NCI-H1694 treated with DMSO at 0.1 percent for 48 hours (cell line): ENCODE measurements at places on chromosomes 3 and 15.

- DNase-seq, result no peak
Observed at GRCh38 chr3:108724101-108724500, 33.1 kb downstream of the RETNLB start.

DNA sequence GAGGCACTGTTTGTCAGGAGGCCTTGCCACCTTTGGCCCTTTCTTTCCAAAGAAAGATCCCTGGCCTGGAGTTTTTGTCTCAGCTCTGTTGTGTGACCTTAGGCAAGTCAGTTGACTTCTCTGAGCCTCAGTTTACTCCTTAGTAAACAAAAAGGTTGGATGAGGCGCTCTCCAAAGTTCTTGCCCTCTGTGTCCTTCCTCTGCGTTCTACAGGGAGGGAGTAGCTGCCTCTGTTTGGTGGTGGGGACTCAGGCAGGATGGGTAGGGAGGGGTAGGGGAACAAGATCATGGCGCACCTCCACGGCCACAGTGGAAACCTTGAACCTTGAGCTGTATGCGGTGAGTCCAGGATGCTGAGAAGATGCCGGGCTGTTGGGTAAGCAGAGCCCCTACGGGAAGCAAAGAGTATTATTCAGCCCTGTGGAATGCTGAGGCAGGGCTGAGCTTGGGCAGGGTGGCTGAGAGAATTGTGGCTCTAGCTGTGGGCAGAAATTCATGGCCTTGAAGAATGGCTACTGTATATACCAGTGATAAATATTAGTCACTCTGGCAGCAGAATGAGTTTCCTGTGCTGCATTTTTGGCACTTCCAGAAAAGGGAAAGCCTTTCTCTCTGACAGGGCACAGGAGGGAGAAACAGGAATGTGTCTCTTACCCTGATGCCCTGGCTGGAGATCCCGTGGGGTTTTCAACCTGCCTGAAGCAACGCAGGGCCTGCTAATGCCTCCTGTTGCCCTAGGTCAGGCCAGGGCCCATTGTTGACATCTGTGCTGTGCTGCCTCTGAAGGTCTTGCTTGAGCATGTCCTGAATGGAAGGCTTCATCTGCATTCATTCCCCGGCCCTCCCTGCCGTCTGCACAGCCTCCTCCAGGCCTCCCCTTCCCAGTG is 39.9 kb downstream of the SMAD3 start:
- DNase-seq, result no peak

DNA sequence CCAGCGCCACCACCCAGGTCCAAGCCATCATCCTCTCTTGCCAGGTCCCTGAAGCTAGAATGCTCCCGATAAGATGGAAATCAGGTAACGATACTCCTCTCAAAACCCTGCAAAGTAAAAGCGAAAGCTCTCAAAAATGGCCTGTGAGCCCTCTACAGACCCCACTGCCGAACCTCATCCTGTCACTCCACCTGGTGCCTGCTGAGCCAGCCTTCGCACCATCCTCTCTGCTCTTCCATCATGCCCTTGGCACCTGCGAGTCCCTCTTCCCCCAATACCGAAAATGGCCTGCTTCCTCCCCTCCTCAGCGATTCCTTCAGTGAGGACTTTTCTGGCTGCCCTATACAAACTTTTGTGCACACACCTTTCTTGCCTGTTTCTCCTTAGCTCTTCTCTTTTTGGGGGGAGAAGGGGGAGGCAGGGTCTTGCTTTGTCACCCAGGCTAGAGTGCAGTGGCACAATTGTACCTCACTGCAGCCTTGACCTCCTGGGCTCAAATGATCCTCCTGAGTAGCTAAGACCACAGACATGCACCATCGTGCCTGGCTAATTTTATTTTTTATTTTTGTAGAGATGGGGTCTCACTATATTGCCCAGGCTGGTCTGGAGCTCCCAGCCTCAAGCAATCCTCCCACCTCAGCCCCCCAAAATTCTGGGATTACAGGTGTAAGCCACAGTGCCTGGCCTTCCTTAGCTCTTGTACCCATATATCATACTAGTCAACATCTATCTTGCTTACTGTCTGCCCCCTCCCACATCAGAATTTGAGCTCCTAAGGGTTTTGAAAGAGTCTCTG is 3.0 kb downstream of the IDH2 start:
- DNase-seq, result no peak

DNA sequence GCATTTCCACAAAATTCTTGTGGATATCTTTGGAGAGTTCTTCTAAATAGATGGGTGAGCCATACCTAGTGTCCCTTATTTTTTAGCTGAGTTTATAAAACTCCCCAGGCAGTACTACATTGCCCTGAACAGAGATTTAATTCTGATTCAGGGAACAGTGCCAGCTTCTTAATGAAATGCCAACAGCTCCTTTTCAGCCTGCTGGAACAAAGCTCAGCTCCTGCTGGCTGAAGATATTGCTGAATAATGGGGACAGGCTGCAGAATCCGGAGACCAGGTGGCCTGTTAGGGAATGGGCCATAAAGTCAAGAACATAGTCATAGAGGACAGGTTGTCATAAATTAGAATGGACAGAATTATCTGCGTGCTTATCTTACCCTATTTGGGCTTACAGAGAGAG is 8.9 kb downstream of the HGD start:
- no peak for DNase-seq

DNA sequence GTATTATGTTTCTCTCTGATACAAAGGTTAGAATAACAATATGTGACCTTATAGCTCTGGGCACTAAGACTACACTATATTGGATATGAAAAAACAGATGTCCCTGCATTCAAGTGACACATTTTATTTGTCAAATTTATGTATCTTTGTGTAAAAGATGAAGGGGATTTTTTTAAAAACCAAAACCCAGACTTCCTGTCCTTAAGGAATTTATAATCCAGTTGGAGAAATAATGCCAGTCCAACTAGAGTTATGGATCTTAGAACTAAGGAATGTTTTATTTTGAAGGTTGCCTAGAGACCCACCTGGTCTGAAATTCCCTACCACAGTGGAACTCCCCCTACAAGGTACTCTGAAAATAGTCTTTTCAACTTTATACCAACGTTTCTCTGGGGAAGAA is 33.3 kb upstream of the PIK3CB start:
- DNase-seq, result no peak

- DNase-seq, result no peak
Observed at GRCh38 chr15:90901175-90902039, 1.7 kb upstream of the MAN2A2 start.

DNA sequence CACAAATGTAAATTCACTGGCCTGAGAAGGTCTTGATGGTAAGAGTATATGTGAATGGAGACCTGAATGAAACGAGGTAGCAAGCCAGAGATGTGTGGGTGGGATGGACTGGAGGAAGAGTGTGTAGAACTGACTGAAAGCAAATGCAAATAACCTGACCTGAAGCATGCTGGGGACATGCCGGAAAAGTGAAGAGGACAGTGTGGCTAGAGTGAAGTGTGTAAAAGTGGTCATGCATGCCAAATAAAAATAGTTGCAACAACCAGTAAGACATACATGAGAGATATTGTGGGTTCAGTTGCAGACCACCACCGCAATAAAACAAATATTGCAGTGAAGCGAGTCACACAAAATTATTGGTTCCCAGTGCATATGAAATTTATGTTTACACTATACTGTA is 82.3 kb downstream of the LPP start:
- no peak for DNase-seq

DNA sequence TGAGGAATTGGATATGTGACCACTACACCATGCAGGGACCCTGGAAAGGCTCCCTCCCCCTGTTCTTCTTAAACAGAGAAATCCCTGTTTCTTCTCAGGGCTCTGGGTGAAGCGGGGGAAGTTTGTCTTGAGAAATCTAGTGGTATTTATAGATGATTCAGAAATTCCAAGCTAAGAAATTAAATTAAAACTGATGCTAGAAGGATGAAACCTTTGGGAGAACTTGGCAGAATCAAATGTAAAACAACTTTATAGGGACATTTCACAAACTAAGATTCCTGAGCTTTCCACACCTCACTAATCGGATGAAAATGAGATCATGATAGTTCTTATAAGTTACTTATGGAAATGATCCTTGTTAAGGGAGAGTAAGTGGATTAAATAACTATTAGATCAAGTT is 54.2 kb downstream of the FBXL2 start:
- no peak for DNase-seq
